Astrocyte of the cerebellum (primary cell): ENCODE measurements at places on chromosomes 5 and 9.

DNA sequence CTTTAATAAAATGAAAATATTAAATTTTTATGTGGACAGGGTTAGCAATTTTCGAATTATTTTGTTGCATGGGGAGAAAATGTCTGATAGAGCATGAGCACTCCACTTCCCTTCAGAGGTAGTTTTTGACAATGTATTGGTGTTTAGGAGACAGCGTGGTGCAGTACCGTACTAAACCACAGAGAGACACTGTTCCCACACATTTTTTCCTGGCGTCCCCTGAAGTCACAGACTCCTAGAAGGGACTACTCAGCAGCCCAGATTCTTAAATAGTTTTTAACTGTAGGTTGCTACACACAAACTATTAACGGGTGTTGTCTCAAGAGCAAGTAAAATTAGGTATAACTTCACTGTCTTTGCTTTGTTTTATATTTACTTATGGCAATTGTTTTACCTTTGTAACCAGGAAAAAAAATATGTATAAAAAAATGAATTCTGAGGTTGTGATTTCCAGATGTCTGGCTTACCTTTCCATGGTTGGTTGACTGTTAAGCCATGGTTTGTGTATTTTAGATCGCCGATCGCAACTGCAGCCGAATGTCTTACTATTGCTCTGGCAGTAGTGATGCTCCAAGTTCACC, 171.2 kb downstream of the DOCK8 start:
- DNase-seq: peak; percentile 42

GRCh38 chr9:123234853-123235252, 33.5 kb downstream of the STRBP start:
- no peak for DNase-seq

- no peak for DNase-seq
These were observed 8.6 kb upstream of the ZDHHC11 start for GRCh38 chr5:859391-859790.

DNA sequence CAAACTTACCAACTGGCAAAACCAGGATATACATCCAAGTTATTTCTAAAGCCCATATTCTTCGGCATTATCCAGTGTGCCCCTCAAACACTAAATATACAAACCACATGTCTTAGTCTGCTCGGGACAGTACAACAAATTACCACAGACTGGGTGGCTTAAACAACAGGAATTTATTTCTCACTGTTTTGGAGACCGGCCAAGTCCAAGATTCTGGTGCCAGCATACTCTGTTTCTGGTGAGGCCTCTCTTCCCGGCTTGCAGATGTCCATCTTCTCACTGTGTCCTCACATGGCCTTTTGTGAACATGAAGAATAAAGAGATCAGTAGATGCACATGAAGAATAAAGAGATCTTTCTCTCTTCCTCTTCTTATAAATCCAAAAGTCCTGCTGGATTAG, 12.9 kb upstream of the SLCO6A1 start:
- DNase-seq: peak; percentile 53

GRCh38 chr5:174877987-174878386, 153.6 kb downstream of the MSX2 start:
- no peak for DNase-seq
